ENCODE measurements at places on chromosomes 4 and X.

DNA sequence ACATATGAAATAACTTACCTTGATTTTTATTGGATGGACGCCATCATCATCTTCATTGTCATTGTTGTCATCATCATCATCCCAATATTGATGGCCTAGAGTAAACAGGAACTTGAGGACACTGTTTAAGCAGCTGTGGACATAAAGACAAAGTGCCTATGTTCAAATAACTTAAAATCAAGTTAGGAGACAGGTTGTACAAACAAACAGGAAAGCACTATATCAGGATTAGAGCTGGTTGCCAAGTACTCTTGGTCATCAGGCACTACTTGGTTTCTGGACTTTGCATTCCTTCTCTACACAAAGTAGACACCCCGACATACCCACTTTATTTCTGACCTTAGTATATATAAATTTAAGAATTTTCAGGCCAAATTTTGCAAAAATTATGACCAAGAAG lies 608.6 kb downstream of the KLHL13 start:
- no peak for DNase-seq

- no peak for DNase-seq
Measured at GRCh38 chrX:94401426-94401825, 727.4 kb downstream of the FAM133A start.

GRCh38 chr4:168679819-168680218 lies 183.0 kb downstream of the PALLD start:
- no peak for DNase-seq

- no peak for DNase-seq
Measured at GRCh38 chr4:3257556-3258482, 8.9 kb downstream of the MSANTD1 start.

GRCh38 chrX:41045960-41046567 lies 39.2 kb upstream of the USP9X start:
- no peak for DNase-seq

GRCh38 chrX:153739754-153740486 lies 15.3 kb downstream of the ABCD1 start:
- no peak for DNase-seq

GRCh38 chr4:19961091-19961490 lies 290.6 kb upstream of the SLIT2 start:
- no peak for DNase-seq

DNA sequence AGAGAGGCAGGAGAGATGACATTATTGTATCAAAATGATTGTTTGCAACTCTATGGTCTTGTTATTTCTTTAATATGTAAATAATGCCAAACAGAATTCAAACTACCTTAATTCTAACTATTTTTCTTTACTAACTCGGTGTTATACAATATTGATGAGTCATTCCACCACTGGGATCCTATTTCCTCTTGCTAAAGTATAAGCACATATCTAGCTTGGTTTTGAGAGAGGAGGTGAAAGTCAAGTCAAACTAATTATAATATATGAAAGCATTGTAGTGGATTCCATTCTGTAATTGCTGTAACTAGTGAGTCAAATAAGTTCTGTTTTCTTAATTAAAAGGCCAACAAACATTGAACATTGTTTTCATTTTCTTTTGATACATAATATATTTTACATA lies 837.6 kb downstream of the PDHA2 start:
- DNase-seq = no peak

DNA sequence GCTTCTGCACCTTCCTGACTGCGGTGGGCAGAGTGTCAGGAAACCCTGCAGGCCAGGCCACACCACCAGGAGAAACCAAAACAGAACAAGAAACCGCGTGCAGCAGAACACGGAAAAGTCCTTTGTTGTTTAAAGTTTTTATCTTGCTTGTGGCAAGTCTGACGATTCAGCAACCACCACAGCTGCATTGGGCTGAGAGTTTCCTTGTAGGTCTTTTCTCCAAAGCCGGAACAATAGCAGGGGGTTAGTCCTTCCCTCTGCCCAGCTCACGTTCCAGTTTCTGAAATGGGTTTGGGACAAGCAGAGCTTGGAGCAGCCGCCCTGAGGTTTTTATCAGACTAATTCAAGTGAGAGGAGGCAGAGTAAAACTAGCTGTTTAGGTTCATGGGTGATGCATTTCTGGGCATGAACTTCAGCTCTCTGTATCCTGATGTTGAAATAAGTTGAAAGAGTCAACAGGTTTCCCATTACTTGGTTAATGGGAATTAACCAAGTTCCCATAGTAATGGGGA lies 216.9 kb downstream of the PTTG2 start:
- no peak for DNase-seq

- no peak for DNase-seq
Measured at GRCh38 chr4:87406462-87406861, 15.5 kb upstream of the HSD17B11 start.

DNA sequence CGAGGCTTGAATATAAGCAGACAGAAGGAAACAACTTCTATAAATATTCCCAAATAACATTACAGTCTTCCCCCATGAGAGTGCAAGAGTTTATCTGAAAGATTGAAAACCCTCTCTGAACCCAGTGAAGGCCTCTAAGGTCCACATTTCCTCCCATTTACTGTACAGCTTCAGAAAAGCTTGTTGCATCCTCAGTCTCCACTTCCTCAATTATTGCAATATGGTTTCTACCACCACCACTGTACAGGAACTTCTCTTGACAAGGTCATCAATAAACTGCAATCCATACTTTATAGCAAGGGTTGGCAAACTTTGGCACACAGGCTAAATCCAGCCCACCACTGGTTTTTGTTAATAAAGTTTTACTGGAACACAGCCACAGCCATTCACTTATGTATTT lies 239.0 kb downstream of the THOC2 start:
- DNase-seq = no peak

DNA sequence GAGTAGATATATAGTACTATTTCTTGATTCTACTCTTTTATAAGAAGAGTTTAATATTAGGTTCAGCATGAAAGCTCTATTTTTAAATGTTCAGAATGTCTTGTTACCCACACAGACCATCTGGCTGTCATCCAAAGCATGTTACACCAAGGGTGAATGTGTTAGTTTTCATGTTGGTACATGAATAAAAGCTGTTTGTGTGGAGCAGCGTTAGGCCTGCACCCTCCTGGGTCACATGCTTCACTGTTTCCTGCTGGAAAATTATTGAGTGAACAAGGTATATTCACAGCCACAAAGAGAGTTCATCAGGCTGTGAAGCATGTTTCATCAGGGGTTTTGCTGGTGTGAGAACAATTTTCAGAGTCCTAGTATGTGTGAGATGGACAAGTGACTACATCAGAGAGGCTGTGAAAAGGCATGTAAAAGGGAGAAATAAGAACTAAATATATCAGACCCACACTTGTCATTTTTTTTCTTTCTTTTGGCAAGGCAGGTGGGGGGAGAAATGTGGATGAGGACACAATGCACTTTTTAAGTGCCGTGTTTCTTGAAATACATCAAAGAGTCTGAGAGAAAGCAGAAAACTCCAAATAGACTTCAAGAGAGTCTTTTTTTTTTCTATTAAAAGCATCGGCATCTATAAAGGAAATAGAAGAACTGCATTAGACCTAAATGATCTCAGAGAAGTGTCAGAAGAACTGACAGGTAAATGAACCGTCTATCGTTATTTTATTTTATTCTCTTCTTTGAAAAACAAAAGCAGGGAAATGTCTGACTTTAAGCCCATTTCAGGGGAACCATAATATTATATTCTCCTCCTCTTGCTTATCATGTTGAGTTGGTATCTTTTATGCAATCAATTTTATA lies 2429.7 kb downstream of the PCDH7 start:
- DNase-seq = no peak

DNA sequence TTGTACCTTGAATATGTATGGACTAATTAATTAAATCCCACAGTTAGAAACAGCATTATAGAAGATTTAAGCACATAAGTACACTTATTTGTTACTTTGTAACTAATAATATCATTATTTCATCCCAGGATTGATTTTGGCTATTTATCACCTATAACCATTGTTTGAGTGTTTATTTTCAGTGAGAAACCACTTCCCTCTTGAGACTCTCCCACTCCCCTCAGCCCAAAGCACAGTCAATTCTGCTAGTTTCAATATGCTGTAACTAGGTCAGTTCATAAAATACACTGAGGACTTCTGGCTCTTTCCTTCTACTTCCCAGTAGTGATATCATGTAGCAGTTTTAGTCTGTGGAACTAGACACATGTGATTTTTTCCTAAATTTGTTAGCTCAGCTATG lies 16.3 kb downstream of the OFD1 start:
- no peak for DNase-seq

GRCh38 chr4:10571909-10572308 lies 112.7 kb downstream of the CLNK start:
- no peak for DNase-seq

- no peak for DNase-seq
Measured at GRCh38 chrX:65196758-65197360, 220.6 kb upstream of the ZC4H2 start.

DNA sequence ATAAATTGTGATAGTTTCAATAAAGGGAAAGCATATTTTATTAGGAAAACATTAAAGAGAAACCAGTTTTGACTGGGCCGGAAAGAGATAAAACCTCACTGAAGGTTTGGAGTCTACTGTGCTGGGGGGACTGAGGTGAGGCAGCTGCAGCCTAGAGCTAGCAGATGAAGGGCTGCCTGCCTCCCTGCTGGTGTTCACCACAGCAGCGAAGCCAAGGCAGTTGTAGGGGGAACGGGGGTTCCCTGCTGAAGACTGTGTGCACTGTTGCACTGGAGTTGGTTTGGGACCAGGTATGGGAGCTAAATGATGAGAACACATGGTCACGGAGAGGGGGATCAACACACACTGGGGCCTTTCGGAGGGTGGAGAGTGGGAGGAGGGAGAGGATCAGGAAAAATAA lies 546.5 kb upstream of the SMIM31 start:
- no peak for DNase-seq

GRCh38 chr4:177118596-177118995 lies 191.1 kb upstream of the NEIL3 start:
- DNase-seq = peak; percentile 1

DNA sequence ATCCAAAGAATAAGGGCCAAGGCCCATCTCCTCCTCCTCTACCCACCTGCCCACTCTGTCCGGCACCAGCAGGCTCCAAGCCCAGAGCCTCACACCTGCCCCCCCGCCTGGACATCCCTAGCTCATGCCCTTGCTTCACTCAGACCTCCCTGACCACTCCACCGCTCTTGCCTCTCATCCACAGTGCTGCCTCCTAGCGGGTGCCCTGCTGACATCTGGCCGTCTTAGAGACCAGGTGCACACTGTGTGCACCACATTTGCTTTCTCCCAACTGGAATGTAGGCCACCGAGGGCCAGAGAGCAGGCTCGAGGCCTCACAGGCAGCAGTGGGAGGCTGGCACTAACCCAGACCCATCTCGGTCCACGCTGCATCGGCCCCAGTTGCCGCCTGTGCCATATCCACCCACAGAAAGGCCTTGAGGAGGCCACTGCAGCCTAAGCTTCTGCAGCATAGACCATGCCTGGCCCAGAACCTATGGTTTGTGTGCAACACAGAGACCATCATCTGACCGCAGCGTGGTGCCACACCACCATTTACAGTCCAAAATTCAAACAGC lies 13.5 kb downstream of the LETM1 start:
- DNase-seq = no peak

All from SK-N-SH (cell line).